ENCODE measurements at places on chromosomes 2 and 18.

GRCh38 chr2:165586019-165586418 lies 116.5 kb downstream of the CSRNP3 start:
- peak overlapping the region; percentile 46 for H3K27ac ChIP-seq
- DNase-seq, result no peak
- peaks cover 3% of the 10 kb centered on the region for H3K27me3 ChIP-seq

GRCh38 chr2:3487028-3487425 lies 32.3 kb downstream of the ADI1 start:
- no peak overlapping the region for H3K4me3 ChIP-seq
- H3K27me3 ChIP-seq, result peaks cover 9% of the 10 kb centered on the region
- H3K4me1 ChIP-seq, result peaks cover 4% of the 10 kb centered on the region

DNA sequence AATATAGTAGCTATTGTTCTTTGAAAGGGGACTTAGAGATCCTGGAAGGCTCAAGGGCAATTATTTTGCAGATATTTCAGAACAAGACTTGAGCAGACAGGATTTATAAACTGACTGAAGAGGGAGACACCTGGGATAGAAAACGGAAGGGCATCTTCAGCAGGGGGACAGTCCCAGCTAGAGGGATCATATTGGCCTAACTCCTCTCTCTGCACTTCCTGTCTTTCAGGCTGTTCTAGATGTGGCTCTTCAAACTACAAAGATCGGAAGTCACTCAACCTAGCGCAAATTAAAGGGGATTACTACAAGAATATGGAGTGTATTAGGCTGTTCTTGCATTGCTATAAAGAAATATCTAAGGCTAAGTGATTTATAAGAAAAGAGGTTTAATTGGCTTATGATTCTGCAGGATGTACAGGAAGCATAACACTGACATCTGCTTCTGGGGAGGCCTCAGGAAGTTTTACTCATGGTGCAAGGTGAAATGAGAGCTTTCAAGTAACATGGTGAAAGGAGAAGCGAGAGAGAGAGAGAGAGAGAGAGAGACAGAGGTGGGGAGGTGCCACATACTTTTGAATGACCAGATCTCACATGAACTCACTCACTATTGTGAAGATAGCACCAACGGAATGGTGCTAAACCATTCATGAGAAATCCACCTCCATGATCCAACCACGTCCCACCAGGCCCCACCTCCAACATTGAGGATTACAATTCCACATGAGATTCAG lies 5.3 kb upstream of the CTIF start:
- no peak overlapping the region for H3K27ac ChIP-seq
- H3K4me3 ChIP-seq, result no peak overlapping the region
- DNase-seq, result no peak
- H3K4me1 ChIP-seq, result peaks cover 7% of the 10 kb centered on the region
- peaks cover 5% of the 10 kb centered on the region for H3K27me3 ChIP-seq
- H3K36me3 ChIP-seq, result no peaks in the 10 kb centered on the region

DNA sequence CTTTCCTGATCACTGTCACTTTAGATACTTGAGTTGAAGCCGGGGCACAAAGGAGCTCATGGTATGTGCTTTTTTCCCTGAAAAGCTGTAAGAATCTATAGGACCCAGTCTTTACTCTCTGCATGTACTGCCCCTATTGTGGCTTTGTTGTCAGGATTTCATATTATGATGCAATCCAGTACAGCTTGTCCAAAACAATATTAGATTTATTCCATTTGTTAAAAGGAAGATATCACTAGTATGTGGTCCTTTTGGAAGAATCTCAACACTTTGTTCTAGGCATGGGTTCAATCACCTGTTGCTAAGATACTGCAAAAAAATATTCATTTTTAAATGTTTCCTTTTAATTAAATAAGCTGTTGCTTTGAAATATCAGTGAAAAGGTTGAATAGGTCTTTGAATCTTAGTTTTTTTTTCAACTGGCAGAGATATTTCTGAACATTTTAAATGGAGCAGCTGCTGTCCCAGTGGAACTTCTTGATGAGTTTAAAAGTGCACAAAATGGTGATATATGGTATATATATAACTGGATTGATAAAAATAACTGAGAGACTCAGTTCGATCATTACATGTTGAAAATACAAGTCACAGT lies 256.6 kb upstream of the NT5C1B start:
- H3K4me1 ChIP-seq, result peaks cover 7% of the 10 kb centered on the region
- no peak overlapping the region for H3K4me3 ChIP-seq
- no peak overlapping the region for H3K27ac ChIP-seq
- H3K27me3 ChIP-seq, result no peaks in the 10 kb centered on the region

GRCh38 chr2:38239452-38239851 lies 137.6 kb downstream of the ATL2 start:
- no peaks in the 10 kb centered on the region for H3K27me3 ChIP-seq
- H3K4me1 ChIP-seq, result peaks cover under 1% of the 10 kb centered on the region
- no peak overlapping the region for H3K27ac ChIP-seq
- H3K4me3 ChIP-seq, result no peak overlapping the region
- no peak for DNase-seq
- H3K36me3 ChIP-seq, result no peaks in the 10 kb centered on the region

- no peak overlapping the region for H3K4me3 ChIP-seq
- H3K36me3 ChIP-seq, result peaks cover 4% of the 10 kb centered on the region
- H3K4me1 ChIP-seq, result peaks cover 33% of the 10 kb centered on the region
- H3K27ac ChIP-seq, result no peak overlapping the region
- no peak for DNase-seq
Observed at GRCh38 chr2:110121052-110121334, 5.4 kb upstream of the MALL start.

DNA sequence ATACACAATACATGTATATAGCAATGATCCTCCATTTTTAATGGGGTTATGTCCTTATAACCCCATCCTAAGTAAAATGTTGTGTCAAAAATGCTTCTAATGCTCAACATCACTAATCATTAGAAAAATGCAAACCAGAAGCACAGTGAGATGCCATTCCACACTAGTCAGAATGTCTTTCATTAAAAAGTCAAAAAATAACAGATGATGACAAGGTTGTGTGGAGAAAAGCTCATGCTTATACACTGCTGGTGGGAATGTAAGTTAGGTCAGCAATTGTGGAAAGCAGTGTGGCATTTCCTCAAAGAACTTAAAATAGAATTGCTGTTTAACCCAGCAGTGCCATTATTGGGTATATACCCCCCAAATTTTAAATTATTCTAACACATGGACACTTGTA lies 654.9 kb upstream of the CNTNAP5 start:
- no peak overlapping the region for H3K4me3 ChIP-seq
- H3K27me3 ChIP-seq, result no peaks in the 10 kb centered on the region
- H3K36me3 ChIP-seq, result no peaks in the 10 kb centered on the region
- H3K27ac ChIP-seq, result no peak overlapping the region

GRCh38 chr2:8855010-8855409 lies 17.6 kb upstream of the KIDINS220 start:
- no peaks in the 10 kb centered on the region for H3K27me3 ChIP-seq
- no peak overlapping the region for H3K4me3 ChIP-seq
- H3K4me1 ChIP-seq, result no peaks in the 10 kb centered on the region
- H3K36me3 ChIP-seq, result peaks cover 7% of the 10 kb centered on the region
- no peak for DNase-seq

GRCh38 chr2:893311-893710 lies 57.3 kb upstream of the SNTG2 start:
- no peak overlapping the region for H3K27ac ChIP-seq
- no peak overlapping the region for H3K4me3 ChIP-seq
- H3K36me3 ChIP-seq, result peaks cover 6% of the 10 kb centered on the region
- peaks cover 2% of the 10 kb centered on the region for H3K27me3 ChIP-seq
- no peak for DNase-seq

DNA sequence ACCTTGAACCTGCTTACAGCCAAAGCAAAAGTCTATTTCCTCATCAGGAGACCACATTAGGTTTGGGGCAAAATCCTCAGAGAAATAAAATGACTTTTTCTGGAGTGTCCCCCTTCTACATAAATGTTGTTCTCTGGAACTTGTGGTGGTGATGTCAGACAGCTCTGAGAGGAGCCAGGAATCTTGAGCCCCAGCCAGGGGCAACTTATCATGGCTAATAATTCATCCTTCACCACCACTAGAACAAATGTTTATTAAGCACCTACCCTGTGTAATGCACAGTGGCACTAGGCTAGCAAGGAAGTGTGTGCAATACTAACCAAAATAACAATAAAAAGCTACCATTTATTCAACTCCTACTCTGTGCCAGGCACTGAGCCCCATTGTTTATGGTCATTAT lies 9.0 kb upstream of the BMP10 start:
- no peaks in the 10 kb centered on the region for H3K27me3 ChIP-seq
- DNase-seq, result no peak
- no peaks in the 10 kb centered on the region for H3K4me1 ChIP-seq
- no peak overlapping the region for H3K4me3 ChIP-seq
- H3K27ac ChIP-seq, result no peak overlapping the region

DNA sequence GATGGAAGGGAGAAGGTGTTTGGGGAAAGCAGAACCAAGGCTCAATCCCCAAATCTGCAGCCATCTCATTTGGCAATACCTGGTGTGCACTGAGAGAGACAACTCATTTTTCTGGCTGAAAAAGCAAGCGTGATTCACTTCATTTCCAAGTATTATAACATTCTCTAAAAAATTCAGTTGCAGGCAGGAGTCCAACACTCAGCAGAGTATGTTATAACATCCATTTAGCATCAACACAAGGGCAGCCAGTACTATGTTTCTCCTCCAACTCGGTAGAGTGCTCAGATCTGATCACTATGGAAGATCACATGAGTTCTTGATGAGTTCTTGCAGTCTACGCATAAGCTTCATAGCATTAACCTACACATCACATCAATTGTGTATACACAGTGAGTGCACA lies 99.4 kb upstream of the PID1 start:
- H3K4me3 ChIP-seq, result no peak overlapping the region
- H3K4me1 ChIP-seq, result no peaks in the 10 kb centered on the region
- no peak for DNase-seq
- H3K27ac ChIP-seq, result no peak overlapping the region
- H3K27me3 ChIP-seq, result peaks cover 1% of the 10 kb centered on the region

DNA sequence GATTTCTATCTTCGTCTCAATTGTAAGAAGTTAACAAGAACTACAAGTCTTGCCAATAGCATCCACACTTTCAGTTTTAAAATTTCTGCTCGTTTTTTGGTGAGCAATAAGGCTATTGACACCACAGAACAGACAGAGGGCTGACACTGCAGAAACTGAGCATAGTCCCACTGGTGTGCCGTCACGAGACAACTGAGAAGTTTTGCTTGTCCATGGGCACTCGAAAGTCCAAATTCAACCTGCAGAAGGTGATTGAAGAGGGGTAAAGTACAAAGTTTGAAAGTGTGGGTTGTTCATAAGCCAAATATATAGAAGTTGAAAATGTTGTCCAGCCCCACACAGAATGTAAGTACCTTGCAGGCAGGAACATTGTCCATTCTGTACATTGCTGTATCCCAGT lies 63.8 kb upstream of the SP3 start:
- no peak for DNase-seq
- H3K36me3 ChIP-seq, result peaks cover 4% of the 10 kb centered on the region
- H3K27me3 ChIP-seq, result no peaks in the 10 kb centered on the region
- H3K4me1 ChIP-seq, result peaks cover 13% of the 10 kb centered on the region

GRCh38 chr2:219286436-219287115 lies 7.4 kb downstream of the DNAJB2 start:
- peaks cover 7% of the 10 kb centered on the region for H3K27me3 ChIP-seq
- H3K36me3 ChIP-seq, result peaks cover 17% of the 10 kb centered on the region
- no peaks in the 10 kb centered on the region for H3K4me1 ChIP-seq

DNA sequence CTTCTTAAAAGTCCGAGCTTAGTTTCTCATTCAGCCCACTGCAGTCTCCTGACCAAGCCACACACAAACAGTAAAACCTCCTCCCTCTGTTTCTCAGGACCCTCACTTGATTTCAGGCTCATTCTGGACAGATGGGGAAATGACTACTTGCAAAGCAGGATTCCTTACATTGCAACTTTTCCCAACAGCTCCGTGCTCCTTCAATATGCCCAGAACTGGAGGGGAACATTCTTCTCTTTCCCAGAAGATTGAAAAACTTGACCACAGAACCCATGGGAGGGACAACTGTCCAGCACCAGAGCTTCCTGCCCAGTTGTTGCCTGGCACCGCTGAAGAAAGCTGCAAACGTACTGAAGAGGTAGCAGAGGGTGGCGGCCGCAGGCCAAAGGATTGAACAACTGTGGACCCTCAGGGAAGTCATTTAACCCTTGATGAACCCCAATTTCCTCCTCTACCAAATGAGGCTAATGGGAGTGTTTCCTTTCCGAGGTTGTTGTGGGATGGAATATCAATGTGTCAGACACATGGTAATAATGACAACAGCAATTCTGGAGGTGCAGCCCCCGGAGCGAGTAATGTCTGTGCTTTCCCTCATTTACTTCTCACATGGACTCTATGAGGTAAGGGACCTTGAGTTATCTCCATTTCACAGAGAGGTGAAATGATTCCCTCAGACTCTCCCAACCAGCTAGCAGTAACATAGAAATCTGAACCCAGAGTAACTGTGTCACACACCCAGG lies 25.0 kb downstream of the BCL11A start:
- peak overlapping the region; percentile 24 for H3K4me3 ChIP-seq
- H3K36me3 ChIP-seq, result no peaks in the 10 kb centered on the region
- H3K4me1 ChIP-seq, result peaks cover 32% of the 10 kb centered on the region
- H3K27me3 ChIP-seq, result peaks cover 6% of the 10 kb centered on the region

- H3K27ac ChIP-seq, result no peak overlapping the region
- H3K36me3 ChIP-seq, result no peaks in the 10 kb centered on the region
- H3K4me1 ChIP-seq, result no peaks in the 10 kb centered on the region
Observed at GRCh38 chr2:30039101-30039500, 107.7 kb upstream of the YPEL5 start.

- peaks cover 3% of the 10 kb centered on the region for H3K27me3 ChIP-seq
- H3K4me1 ChIP-seq, result no peaks in the 10 kb centered on the region
- no peaks in the 10 kb centered on the region for H3K36me3 ChIP-seq
- no peak overlapping the region for H3K27ac ChIP-seq
- DNase-seq, result no peak
Observed at GRCh38 chr2:102872388-102872787, 110.6 kb downstream of the TMEM182 start.

- peaks cover 33% of the 10 kb centered on the region for H3K4me1 ChIP-seq
- no peak overlapping the region for H3K4me3 ChIP-seq
- no peaks in the 10 kb centered on the region for H3K36me3 ChIP-seq
- H3K27ac ChIP-seq, result no peak overlapping the region
Observed at GRCh38 chr2:177598326-177599138, 206.0 kb downstream of the AGPS start.

- no peak overlapping the region for H3K27ac ChIP-seq
- peaks cover 8% of the 10 kb centered on the region for H3K27me3 ChIP-seq
- H3K4me3 ChIP-seq, result no peak overlapping the region
- peaks cover 9% of the 10 kb centered on the region for H3K4me1 ChIP-seq
- DNase-seq, result peak; percentile 48
- no peaks in the 10 kb centered on the region for H3K36me3 ChIP-seq
Observed at GRCh38 chr18:8480506-8481328, 128.5 kb upstream of the RAB12 start.

GRCh38 chr2:149737896-149738295 lies 150.3 kb upstream of the MMADHC start:
- peaks cover 12% of the 10 kb centered on the region for H3K4me1 ChIP-seq
- no peak for DNase-seq
- peaks cover 8% of the 10 kb centered on the region for H3K36me3 ChIP-seq
- H3K27me3 ChIP-seq, result peaks cover 5% of the 10 kb centered on the region

GRCh38 chr2:43270930-43271615 lies 44.7 kb upstream of the ZFP36L2 start:
- H3K4me3 ChIP-seq, result no peak overlapping the region
- DNase-seq, result no peak
- H3K4me1 ChIP-seq, result peaks cover 35% of the 10 kb centered on the region
- peaks cover 5% of the 10 kb centered on the region for H3K27me3 ChIP-seq
- no peaks in the 10 kb centered on the region for H3K36me3 ChIP-seq

- H3K36me3 ChIP-seq, result no peaks in the 10 kb centered on the region
- H3K4me3 ChIP-seq, result no peak overlapping the region
- peaks cover 2% of the 10 kb centered on the region for H3K27me3 ChIP-seq
- H3K27ac ChIP-seq, result no peak overlapping the region
- H3K4me1 ChIP-seq, result peaks cover 4% of the 10 kb centered on the region
Observed at GRCh38 chr2:143521396-143521795, 392.2 kb downstream of the ARHGAP15 start.

- DNase-seq, result no peak
- peaks cover 2% of the 10 kb centered on the region for H3K27me3 ChIP-seq
- H3K36me3 ChIP-seq, result peaks cover 7% of the 10 kb centered on the region
- H3K4me3 ChIP-seq, result no peak overlapping the region
Observed at GRCh38 chr2:101974663-101975062, 17.1 kb upstream of the IL1R2 start.
